ENCODE measurements at places on chromosomes 1 and 21.

DNA sequence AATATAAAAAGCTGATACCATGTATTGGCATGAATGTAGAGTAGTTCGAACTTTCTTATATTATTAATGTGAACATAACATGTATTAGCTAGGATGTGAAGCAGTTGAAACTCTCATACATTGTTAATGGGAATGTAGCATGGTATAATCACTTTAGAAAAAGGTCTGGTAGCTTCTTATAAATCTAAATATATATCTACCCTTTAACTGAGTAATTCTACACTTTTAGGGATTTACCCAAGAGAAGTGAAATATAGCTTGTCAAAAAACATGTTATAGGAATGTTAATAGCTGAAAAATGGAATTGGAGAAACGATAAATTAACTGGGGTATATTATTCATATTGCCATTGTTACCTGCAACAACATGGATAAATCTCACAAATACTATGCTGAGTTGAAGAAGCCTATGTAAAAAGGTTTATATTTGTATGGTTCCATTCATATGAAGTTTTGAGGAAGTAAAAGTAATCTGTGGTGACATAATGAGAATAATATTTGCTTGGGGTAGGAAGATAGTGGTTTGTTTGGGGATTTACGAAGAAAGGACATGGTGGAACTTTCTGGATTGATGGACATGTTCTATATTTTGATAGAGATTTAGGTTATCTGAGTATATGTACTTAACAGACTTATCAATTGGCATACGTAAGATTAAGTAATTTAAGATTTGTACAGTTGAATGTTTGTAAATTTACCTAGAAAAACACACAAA lies 76.6 kb downstream of the MAST2 start:
- no peak for DNase-seq

DNA sequence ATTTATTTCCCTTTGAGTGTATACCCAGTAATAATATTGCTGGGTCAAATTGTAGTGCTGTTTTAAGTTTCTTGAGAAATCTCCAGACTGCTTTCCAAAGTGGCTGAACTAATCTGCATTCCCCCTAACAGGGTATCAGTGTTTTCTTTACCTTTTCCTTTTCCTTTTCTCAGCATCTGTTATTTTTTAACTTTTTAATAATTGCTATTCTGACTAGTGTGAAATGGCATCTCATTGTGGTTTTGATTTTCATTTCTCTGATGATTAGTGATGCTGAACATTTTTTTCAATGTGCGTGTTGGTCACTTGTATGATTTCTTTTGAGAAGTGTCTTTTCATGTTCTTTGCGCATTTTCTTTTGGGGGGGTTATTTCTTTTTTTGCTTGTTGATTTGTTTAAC lies 374.9 kb upstream of the BRINP3 start:
- DNase-seq: no peak

DNA sequence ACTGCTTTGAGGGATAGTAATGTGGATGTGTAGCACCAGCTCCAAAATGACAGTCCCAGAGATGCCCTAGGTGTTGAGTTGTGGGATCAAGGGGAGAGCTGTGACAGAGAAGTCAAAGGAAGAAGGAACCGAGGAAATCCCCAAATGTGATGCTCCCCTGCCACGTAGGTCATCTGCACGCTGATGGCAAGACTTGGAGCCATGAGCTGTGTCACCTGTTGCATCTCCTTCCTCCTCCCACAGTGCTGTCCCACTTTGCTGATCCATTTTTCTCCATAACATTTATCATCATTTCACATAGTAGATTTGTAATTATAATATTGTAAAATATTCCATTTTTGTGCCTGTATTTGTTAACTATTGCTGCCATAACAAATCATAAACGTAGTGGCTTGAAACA lies 17.6 kb upstream of the RCAN1 start:
- no peak for DNase-seq

GRCh38 chr1:35809114-35810095 lies 1.6 kb downstream of the AGO4 start:
- no peak for DNase-seq

GRCh38 chr1:227321035-227321434 lies 2.7 kb upstream of the CDC42BPA start:
- no peak for DNase-seq

GRCh38 chr1:63537940-63538339 lies 14.6 kb downstream of the EFCAB7 start:
- no peak for DNase-seq

- no peak for DNase-seq
Measured at GRCh38 chr1:51168266-51168845, 66.3 kb downstream of the C1orf185 start.

GRCh38 chr1:45314266-45314665 lies 12.4 kb upstream of the HPDL start:
- DNase-seq: no peak

GRCh38 chr1:99652881-99653281 lies 7.0 kb downstream of the PALMD start:
- DNase-seq: no peak

- no peak for DNase-seq
Measured at GRCh38 chr1:99725996-99726395, 40.4 kb downstream of the FRRS1 start.

Measured in retina (tissue), 1 donor.